Tongue (tissue), 3 donors: ENCODE measurements at places on chromosomes 2 and 18.

- DNase-seq, result no peak
These were observed 524.2 kb upstream of the TCF4 start for GRCh38 chr18:56112013-56112749.

- DNase-seq, result no peak
These were observed 86.5 kb downstream of the DCC start for GRCh38 chr18:52426462-52426861.

DNA sequence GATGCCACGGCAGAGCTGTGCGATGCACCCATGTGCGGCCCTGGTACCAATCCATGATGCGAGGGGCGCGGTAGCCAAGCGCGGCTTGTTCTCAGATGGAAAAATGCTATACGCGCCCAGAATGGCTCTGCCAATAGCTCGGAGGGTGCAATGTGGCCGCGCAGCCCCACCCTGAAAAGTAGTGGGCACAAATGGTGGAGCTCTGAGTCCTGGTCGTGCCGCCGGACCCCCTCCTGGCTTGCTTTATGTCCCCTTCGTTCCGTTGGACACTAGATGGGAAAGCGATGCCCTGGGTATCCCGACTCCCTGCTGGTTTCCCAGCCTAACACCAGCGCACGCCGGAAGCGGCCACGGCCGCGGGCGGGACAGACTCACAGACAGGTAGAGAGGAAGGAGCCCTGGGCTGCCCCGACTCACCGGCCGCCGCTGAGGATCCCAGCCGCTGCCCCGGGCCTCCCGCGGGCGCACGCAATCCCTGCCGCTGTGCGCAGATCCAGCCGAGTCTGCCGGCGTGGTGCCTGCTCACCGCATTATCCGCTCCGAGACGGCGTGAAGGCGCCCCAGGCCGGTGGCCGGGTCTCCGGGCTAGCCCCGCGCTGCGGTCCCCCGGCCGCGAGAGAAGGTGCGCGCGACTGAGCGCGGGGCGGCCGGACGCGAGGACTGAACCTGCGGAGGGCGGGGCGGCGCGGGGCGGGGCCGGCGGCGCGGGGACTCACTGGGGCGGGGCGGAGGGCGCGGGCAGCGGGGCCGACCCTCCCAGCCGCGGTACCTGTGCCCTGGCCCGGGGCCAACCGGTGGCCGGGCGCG, at the start of gene CDC42EP3:
TSS of gene CDC42EP3 (minus strand) at position 634 of the 807 bp plus-strand sequence. CDS start 25,055 bp downstream, outside the sequence.
- peak; percentile 71 for DNase-seq

- DNase-seq, result no peak
These were observed 79.9 kb upstream of the NDUFV2 start for GRCh38 chr18:9022397-9023155.

- no peak for DNase-seq
These were observed 46.2 kb upstream of the ITGAV start for GRCh38 chr2:186543561-186544131.

DNA sequence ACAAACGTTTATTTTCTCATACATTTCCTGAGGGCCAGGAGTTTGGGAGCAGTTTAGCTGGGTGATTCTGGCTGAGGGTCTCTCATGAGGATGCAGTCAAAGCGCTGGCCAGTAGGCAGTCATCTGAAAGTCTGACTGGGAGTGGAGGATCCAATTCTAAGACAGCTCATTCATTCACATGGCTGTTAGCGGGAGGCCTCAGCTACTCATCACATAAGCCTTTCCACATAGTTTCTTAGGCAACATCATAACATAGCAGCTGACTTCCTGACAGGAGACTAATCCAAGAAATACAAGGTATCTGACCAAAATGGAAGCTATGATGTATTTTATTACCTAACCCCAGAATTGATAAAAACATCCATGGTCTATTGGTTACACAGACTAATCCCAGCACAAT, 2.9 kb upstream of the MRPL44 start:
- DNase-seq, result no peak

DNA sequence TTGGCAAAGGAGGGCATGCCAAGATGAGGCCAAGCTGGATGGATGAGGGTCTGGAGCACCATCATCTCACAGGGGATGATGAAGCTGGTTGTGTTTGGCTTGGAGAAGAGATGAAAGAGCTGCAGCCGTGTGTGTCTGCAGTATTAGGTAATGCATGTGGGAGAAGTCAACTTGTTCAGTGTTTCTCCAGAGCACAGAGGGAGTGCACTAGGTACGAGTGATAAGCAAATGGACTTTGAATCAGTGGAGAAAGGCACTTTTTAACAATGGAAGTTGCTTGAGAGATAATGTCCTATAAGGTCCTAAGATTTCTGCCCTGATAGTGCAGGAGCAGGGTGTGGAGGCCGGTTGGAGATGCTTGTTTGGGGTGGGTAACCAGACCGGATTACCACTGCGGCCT, 36.0 kb downstream of the SLC14A2 start:
- no peak for DNase-seq

DNA sequence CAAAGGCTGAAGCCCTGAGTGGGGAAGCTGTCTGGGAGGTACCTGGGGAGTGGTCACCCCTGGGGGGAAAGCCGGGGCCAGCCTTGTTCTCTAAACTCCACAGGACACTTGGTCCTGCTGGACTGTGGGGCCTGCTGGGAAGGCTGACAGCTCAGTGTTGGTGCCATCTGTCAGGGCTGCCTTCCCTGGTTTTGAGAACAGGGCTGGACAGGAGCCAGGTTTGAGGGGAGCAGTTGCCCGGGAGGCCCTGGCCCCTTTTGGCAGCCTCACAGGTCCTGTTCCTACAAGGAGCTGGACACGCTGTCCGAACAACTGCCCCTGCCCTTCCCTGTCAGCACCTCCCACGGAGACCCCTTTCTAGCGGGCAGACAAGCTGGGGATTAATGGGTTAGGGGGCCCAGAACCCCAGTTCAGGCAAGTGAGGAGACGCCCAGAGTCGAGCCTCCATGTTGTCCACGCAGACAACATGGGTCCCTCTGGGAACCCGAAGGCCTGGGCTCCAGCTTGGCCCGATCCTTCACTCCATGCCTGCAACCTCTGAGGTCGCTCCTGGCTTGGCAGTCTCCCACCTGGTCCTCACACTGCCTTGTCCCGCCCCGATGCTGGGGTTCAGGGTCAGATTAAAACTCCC, 40.8 kb downstream of the ATOH8 start:
- DNase-seq, result peak; percentile 94

GRCh38 chr2:160165996-160166395, 34.1 kb downstream of the ITGB6 start:
- no peak for DNase-seq

DNA sequence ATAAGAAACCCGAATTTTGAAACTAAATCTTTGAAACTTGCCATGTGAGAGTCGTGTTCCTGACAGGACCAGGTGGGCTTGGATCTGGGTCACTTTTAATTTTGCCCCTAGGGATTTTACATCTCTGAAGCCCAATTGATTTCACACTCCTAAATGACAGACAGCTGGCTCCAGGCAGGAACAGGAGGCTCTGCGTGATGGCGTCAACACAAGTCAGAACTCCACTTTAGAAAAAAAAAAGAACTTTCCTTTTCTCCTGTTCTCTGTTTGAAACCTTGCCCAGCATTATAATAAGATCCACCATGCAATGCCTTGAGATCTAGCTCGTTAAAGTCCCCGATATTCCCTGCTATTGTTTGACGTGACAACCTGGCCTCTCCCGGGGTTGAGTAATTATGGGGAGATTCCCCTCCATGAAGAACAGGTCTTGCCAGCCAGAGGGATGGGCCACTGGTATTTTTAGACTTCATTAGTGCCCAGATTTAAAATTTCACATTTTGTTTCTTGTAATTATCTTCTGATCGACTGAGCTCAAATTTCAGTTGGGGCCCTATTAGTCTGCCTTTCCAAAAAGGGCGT, 260.3 kb downstream of the KLHL29 start:
- peak; percentile 73 for DNase-seq

DNA sequence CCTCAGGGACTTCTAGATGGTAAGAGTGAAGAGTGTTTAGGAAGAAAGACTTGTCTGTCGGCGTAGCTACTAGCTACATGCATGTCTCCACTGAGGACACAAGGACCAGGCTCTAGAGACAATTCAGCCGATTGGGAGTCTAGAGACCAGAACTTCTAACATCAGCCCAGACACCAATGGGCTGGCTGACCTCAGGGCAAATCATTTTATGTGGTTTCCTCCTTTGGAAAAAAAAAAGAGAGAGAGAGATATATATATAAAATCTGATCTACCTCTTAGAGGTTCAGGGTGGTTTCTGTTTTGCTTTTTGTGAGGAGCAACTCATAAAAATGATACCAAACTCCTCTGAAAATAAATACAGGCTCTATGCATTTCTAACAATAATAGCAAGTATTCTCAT, 212.8 kb downstream of the BCL2 start:
- DNase-seq, result no peak

- no peak for DNase-seq
These were observed 74.6 kb upstream of the GALNT5 start for GRCh38 chr2:157182834-157183396.

DNA sequence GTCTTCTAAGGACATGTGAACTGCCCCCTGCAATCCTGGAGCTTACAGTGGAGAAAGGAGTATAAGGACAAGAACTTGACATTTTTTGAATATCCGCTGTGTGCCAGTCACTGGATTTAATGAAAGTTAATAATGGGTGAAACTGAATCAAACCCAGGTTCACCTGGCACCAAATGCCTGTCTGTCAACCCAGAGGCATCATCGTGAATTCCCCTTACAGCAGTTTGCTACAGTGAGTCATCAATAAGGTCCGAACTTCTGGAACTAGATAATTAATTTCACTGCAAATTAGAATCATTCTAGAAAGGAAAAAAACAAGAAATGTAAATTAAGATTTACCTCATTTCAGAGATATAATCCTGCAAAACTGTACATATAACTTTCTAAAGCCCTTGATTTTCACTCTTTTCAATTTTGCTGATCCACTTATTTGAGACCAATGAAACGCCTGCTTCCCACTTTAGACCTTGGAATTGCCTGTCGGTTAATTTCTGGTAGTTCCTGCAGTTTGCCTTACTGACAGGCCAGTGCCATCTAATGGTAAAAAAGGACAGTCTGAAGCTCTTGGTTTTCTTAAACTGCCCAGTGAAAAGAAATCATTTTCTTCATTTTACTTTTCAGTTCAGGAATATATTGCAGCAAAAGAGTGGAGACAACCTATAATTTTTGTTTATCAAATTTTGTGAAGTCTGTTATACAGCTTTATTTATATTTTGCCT, 8.2 kb downstream of the DSG2 start:
- peak; percentile 20 for DNase-seq

GRCh38 chr2:218406949-218407618, 7.4 kb downstream of the CTDSP1 start:
- peak; percentile 78 for DNase-seq

GRCh38 chr2:224444021-224444420, 42.1 kb upstream of the FAM124B start:
- no peak for DNase-seq

DNA sequence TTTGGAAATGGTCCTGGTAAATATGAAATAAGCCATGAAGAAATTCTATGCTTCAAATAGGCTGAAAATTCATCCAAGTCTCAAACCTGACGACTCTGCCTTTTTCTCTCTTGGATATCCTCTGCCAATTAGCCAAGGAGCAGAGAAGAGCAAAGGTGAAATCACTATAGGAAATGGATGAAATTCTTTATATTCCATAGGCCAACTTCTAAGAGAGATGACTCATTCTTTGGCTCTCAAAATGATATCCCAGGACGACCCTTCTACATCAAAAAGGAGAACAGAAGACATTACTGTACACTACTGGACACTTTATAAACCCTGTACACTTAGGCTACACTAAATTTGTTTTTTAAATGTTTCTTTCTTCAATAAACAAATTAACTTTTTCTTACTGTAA, 22.7 kb downstream of the PDE1A start:
- DNase-seq, result peak; percentile 37

DNA sequence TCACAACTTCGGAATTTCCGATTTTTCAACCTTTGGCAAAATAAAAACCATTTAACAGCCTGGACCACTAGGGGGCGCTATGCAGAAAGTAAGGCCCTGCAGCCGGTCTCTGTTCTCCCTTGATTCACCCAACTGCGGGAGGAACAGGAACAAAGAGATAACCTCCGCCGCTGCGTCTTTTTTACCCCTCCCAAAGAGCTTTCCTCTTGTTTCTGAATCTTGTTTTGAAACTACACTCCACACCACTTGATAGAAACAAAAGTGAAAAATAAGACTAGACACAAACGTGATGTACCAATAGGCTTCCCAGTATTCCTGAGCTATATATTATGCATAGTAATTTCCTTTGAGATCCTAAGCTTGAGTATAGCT, 231.2 kb downstream of the MYO3B start:
- DNase-seq, result peak; percentile 89

GRCh38 chr18:73880387-73880786, 267.2 kb downstream of the FBXO15 start:
- DNase-seq, result no peak

DNA sequence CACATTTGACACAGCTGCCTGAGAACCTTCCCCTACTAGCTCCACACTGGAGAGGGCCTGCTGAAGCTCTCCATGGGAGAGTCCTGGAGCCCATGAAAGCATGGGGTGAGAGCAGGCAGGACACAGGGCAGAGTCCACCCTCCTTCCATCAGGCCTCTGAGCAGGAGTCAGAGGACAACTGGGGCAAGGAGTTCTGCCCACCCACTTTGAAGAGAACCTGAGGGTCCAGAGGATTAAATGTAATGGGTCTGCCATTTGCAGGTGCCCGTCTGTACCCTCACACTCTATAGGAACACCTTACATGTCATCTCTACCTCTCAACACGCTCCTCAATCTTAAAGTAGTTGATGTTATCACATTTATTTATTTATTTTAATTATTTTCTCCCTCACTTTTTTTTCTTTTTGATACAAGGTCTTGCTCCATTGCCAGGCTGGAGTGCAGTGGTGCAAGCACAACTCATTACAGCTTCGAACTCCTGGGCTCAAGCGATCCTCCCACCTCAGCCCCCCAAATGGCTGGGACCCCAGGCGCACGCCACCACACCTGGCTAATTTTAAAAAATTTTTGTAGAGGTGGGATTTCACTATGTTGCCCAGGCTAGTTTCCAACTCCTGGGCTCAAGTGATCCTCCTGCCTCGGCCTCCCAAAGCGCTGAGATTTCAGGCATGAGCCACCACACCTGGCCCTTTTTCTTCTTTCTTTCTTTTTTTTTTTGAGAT, 10.2 kb downstream of the ADRA2B start:
- no peak for DNase-seq

DNA sequence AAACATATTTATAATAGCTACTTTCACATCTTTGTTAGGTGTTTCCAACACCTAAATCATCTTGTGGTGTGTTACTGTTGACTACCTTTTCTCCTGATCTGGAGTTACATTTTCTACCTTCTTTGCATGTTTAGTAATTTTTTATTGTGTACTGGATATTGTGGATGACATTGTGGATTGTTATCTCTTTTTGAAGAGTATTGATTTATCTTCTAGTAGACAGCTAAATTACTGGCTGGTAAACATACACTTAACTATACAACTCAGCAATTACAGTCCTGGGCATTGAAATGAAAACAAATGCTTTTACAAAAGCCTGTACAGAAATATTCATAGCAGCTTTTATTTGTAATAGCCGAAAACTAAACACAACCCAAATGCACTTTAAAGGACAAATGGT, 150.8 kb downstream of the PTRHD1 start:
- DNase-seq, result no peak

- DNase-seq, result no peak
These were observed 7.8 kb downstream of the FAM117B start for GRCh38 chr2:202642567-202642966.
